Esophagus muscularis mucosa (tissue), 4 donors: ENCODE measurements at places on chromosomes 16 and 17. TPM values are rescaled to one million over a fixed set of nuclear protein-coding genes. Genes with fewer than 3 reads are reported as not detected.

NHLRC4 gene
- total RNA-seq: 1.2 TPM

MYH3 gene
- total RNA-seq: 1.2 TPM

LRRC45 gene
- total RNA-seq: 15.8 TPM

HSPB9 gene
- total RNA-seq: not detected

TEKT3 gene
- total RNA-seq: not detected

PKMYT1 gene
- 0.57 TPM for total RNA-seq

ACAP1 gene
- total RNA-seq: 5.0 TPM

BIRC5 gene
- total RNA-seq: not detected

SLFN11 gene
- 30.5 TPM for total RNA-seq

EPOP gene
- 7.3 TPM for total RNA-seq

SRSF2 gene
- total RNA-seq: 170 TPM

TNFAIP1 gene
- total RNA-seq: 32.9 TPM

DLX4 gene
- not detected for total RNA-seq

AATK gene
- 14.8 TPM for total RNA-seq

C16orf46 gene
- 2.7 TPM for total RNA-seq

RNF43 gene
- total RNA-seq: not detected

PTGES3L gene
- 18.3 TPM for total RNA-seq

KCTD19 gene
- total RNA-seq: not detected

PLEKHH3 gene
- 26.2 TPM for total RNA-seq

INCA1 gene
- 4.6 TPM for total RNA-seq

MYO15A gene
- total RNA-seq: 0.98 TPM

MYH11 gene
- total RNA-seq: 20,476 TPM

TMEM238L gene
- not detected for total RNA-seq

CRYBA1 gene
- not detected for total RNA-seq

MYADML2 gene
- total RNA-seq: not detected

GRAP gene
- 4.1 TPM for total RNA-seq

NPIPA7 gene
- total RNA-seq: 6.4 TPM

METTL22 gene
- 24.5 TPM for total RNA-seq

HSD11B2 gene
- total RNA-seq: 0.42 TPM

SREBF1 gene
- 42.8 TPM for total RNA-seq

B9D1 gene
- 13.8 TPM for total RNA-seq

EVI2A gene
- 5.4 TPM for total RNA-seq

GCGR gene
- total RNA-seq: not detected

ASGR1 gene
- not detected for total RNA-seq

SLC5A11 gene
- total RNA-seq: not detected
